A549 treated with Hydrocortisone at 1 μM for 4 hours (cell line): ENCODE measurements at places on chromosomes 7 and 10. TPM values are rescaled to one million over a fixed set of nuclear protein-coding genes. Genes with fewer than 3 reads are reported as not detected.

The FAM237B gene
- 0.02 to 0.06 TPM (median 0.03 TPM) in 4 of 5 replicates, not detected in the other for total RNA-seq

The GNG11 gene
- total RNA-seq, result 32.1 to 38.7 TPM (median 35.4 TPM) in 5 replicates

The ASAH2 gene
- total RNA-seq, result 2.2 to 3.8 TPM (median 2.3 TPM) in 5 replicates

The TRIL gene
- total RNA-seq, result not detected in 5 replicates

The RGS10 gene
- 47.3 to 56.1 TPM (median 52.7 TPM) in 5 replicates for total RNA-seq

The NPFFR1 gene
- total RNA-seq, result not detected in 5 replicates

The WNT16 gene
- 0.83 to 1.2 TPM (median 0.94 TPM) in 5 replicates for total RNA-seq

The ZDHHC16 gene
- total RNA-seq, result 47.0 to 52.7 TPM (median 51.7 TPM) in 5 replicates

The CH25H gene
- total RNA-seq, result 0.17 to 0.46 TPM (median 0.36 TPM) in 5 replicates

The ZFAND4 gene
- 4.2 to 5.3 TPM (median 4.5 TPM) in 5 replicates for total RNA-seq

The CPEB3 gene
- total RNA-seq, result 0.26 to 0.40 TPM (median 0.33 TPM) in 5 replicates

The TSC22D4 gene
- total RNA-seq, result 48.4 to 67.7 TPM (median 57.8 TPM) in 5 replicates

The UBTD1 gene
- total RNA-seq, result 15.5 to 22.8 TPM (median 20.0 TPM) in 5 replicates

The C10orf105 gene
- total RNA-seq, result not detected in 5 replicates

The CARD11 gene
- total RNA-seq, result 1.6 to 2.5 TPM (median 1.7 TPM) in 5 replicates

The GRM3 gene
- total RNA-seq, result not detected in 5 replicates

The FAM180A gene
- total RNA-seq, result 0.06 to 0.13 TPM in 2 of 5 replicates, not detected in the others

The C7orf57 gene
- 0.12 to 0.31 TPM (median 0.26 TPM) in 5 replicates for total RNA-seq

The TMEM196 gene
- total RNA-seq, result not detected in 5 replicates

The WASHC2C gene
- total RNA-seq, result 17.1 to 24.2 TPM (median 18.3 TPM) in 5 replicates

The MOGAT3 gene
- not detected in 5 replicates for total RNA-seq

The NUP42 gene
- 24.8 to 27.8 TPM (median 26.0 TPM) in 5 replicates for total RNA-seq

The AS3MT gene
- 3.0 to 4.3 TPM (median 3.9 TPM) in 5 replicates for total RNA-seq

The SYCE1 gene
- total RNA-seq, result not detected in 5 replicates

The HYAL4 gene
- not detected in 5 replicates for total RNA-seq

The EGR2 gene
- total RNA-seq, result 0.21 to 0.52 TPM (median 0.28 TPM) in 5 replicates

The C7orf33 gene
- not detected in 5 replicates for total RNA-seq

The GNAT3 gene
- not detected in 5 replicates for total RNA-seq

The MBL2 gene
- total RNA-seq, result not detected in 5 replicates

The PTPN20 gene
- total RNA-seq, result 2.9 to 5.1 TPM (median 4.1 TPM) in 5 replicates

The FFAR4 gene
- total RNA-seq, result 0.06 to 0.12 TPM (median 0.08 TPM) in 5 replicates

The CHCHD1 gene
- 51.7 to 75.1 TPM (median 70.9 TPM) in 5 replicates for total RNA-seq
